ENCODE measurements at places on chromosomes 16 and 17. TPM values are rescaled to one million over a fixed set of nuclear protein-coding genes. Genes with fewer than 3 reads are reported as not detected.

SKAP1 gene
- 0.51 TPM for total RNA-seq

CEP112 gene
- 64.3 TPM for total RNA-seq

MSL1 gene
- 88.4 TPM for total RNA-seq

LDHD gene
- total RNA-seq, result 4.4 TPM

ICAM2 gene
- 20.6 TPM for total RNA-seq

DBNDD1 gene
- not detected for total RNA-seq

NOG gene
- 2.6 TPM for total RNA-seq

TSPOAP1 gene
- 24.5 TPM for total RNA-seq

NAE1 gene
- total RNA-seq, result 32.6 TPM

CENPT gene
- total RNA-seq, result 29.4 TPM

CRHR1 gene
- 24.7 TPM for total RNA-seq

SPNS3 gene
- total RNA-seq, result not detected

GLP2R gene
- total RNA-seq, result under 0.01 TPM

ZNF287 gene
- 29.5 TPM for total RNA-seq

DNA sequence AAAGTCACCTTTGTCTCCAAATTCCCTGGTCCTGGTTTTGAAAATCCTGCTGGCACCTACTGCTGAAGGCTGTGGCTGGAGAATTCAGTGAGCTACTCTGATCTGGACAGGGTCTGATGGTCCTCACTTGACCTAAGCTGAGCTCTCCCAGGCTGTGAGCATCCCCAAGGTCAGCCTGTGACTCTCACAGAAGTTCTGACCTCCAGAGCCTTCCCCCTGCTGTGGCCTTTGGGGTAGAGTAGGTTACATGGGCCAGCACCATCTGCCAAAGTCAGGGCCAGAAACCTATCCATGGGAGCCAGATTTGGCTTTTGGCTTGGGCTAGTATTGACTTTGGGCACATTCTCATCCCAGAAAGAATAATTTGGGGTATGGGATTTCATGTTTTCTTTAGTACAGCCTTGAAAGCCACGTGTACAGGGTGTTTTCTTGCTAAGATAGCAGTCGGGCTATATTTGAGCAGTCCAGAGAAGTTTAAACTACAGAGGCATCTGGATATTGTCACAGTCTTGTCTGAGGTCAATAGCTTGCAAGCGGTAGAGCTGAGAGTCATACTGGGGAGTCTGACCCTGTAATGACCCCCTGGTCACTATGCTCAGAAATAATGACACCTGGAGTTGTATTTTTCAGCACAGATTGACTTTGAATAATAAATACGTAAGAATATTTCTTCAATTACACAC lies 6.2 kb upstream of the AGRP start:
- DNase-seq, result no peak

DNA sequence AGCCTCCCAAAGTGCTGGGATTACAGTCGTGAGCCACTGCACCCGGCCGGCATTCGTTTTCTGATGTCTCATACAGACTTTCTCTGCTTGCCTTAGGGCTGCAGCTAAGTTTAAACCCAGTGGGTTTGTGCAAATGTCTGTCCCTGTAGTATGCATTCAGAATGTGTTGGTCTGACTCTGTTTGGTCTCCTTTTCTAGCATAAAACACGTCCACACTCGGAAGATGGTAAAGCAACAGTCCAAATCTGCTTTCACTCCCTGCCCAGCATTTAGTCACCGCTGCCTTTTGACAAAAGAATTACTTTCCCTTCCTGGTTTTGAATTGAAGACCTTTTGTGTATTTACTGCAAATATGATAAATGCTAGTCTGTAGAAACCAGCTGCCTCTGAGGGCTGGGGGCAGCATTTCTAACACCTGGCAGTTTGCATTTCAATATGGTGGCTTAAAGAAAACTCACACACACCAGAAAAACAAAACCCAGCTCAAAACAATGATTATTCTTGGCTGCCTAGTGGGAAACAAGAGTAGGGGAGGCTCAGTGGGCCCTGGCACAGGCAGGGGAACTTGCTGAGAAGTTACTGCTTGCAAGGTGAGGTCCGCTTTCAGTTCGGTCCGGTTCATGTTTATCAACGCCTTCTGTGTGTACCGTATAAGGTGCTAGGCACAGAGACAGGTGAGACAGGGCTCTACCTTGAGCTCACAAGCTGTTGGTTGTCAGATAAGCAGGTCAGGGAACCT lies 56.9 kb downstream of the MSI2 start:
- DNase-seq, result no peak

DNA sequence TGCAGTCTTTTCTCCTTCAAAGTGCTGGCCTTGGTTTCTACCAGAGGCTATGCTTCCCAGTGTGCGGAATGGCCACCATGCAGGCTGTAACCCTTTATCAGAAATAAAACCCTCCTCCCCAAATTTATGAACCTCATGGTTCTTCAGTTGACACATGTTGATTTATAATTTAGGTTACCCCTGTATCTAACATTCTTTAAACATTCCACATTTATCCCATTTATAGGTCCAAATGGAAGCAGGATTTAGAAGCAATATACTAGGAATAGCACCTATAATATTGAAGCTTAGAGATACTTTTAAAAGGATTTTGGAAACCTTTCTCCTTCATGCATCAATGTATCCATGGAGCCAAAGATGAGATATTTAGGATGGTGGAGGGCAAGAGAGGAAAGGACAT lies 438.8 kb upstream of the C16orf82 start:
- DNase-seq, result no peak

- DNase-seq, result no peak
These were observed 300.6 kb downstream of the SOX9 start for GRCh38 chr17:72421128-72422092.

DNA sequence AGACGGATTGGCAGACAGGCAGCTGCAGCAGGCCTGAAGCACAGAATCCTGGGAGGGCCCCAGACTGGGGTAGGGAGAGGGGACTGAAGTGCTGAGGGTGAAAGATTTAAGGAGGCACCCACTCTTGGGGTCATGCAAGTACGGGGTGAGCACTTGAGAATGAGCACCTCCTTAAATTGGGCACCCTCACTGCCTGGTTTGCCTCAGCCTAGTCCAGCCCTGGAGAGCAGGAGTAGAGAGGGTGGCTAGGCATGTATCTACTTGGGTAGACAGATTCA lies 154.1 kb upstream of the CDC42EP4 start:
- no peak for DNase-seq

DNA sequence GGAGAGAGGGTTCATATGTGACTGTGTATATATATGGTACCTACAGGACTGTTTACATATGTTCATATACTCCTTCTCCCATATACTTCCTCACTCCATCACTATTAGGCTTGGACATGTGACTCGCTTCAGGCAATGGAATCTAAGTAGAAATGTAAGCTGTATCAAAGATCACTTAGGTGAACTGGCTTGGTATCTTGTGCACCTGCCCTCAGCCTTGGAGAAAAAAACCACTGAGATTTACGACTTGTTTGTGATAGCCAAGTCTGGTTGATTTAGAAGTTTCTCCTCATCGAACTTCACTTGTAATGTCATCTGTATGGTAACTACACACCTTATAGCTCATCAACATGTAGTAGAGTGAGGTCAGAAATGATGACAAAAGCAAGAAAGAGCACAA lies 59.9 kb downstream of the FBXL20 start:
- DNase-seq, result no peak

GRCh38 chr16:86389566-86390328 lies 120.6 kb upstream of the FOXF1 start:
- no peak for DNase-seq

GRCh38 chr16:70523743-70524398 lies at the start of gene SF3B3:
TSS of gene SF3B3 (plus strand) at chr16:70523816. CDS start at chr16:70526657, 2,841 bp downstream.
- peak; percentile 64 for DNase-seq

- no peak for DNase-seq
These were observed 6.6 kb downstream of the COX6A2 start for GRCh38 chr16:31421587-31421986.

- no peak for DNase-seq
These were observed 17.6 kb upstream of the SBK1 start for GRCh38 chr16:28274676-28275075.

DNA sequence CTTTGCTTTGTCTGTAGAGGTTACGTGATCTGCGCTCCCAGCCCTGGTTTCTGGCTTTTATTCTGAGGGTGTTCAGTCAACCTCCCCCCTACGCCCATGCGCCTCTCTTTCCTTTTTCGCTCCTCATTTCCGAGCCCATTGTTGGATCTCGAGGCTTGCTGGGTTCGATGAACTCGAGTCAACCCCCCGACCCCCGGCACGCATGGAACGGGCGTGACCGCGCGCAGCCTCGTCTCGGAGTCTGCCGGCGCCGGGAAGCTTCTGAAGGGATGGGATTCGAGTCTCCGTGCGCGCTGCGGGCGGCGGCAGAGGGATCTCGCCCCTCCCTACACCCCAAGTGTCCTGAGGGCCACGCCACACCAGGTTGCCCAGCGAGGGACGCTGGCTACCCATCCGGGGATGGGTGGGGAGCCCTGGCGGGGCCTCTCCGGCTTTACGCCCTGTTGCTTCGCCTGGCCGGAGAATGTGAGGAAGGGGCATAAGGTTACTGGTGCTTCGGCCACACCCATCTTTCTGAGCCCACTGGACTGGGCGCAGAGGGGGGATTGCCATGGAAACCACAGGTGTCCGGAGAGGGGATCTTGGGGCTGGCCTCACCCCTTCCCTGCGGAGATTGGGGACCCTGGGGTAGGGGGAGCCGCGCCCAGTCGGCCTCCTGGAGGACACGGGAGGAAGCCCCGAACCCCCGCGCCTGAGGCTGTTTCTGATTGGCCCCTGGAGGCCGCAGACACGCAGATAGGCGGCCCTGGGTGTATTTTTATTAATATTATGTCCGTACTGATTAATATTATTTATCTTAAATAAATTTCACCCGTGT lies 1.8 kb downstream of the MAPT start:
- DNase-seq, result no peak

GRCh38 chr17:8500609-8501008 lies 64.9 kb downstream of the NDEL1 start:
- DNase-seq, result no peak

GRCh38 chr16:2528161-2529060 lies 2.8 kb downstream of the CEMP1 start:
- DNase-seq, result no peak

DNA sequence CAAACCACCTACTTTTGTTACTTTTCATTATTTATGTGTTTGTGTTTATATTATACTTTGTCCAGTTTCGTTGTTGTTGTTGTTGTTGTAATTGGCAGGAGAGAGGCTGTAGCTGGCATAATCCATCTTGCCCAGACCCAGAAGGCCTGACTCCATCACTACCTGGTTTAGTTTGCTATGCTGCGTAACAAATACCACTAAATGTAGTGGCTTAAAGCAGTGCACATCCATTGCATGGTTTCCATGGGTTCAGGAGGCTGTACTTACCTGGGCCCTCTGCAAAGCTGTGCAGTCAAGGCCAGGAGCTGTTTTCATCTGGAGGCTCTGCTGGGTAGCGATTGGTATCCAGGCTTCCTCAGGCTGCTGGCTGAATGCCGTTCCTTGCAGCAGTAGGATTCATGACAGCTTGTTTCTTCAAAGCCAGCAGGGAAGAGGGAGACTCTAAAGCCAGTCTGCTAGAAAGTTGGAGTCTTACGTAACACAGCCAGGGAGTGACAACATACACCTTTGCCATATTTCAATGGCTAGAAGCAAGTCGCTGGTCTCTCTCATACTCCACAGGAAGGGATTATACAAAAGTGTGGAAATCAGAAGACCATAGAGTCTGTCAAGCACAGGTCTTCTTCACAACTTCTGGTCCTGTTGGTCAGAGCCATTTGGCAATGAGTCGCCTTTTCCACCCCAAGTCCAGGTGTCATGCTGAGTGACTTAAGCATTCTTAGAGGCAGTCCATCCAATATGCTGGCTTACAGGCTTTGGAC lies 41.1 kb downstream of the TNRC6C start:
- no peak for DNase-seq

DNA sequence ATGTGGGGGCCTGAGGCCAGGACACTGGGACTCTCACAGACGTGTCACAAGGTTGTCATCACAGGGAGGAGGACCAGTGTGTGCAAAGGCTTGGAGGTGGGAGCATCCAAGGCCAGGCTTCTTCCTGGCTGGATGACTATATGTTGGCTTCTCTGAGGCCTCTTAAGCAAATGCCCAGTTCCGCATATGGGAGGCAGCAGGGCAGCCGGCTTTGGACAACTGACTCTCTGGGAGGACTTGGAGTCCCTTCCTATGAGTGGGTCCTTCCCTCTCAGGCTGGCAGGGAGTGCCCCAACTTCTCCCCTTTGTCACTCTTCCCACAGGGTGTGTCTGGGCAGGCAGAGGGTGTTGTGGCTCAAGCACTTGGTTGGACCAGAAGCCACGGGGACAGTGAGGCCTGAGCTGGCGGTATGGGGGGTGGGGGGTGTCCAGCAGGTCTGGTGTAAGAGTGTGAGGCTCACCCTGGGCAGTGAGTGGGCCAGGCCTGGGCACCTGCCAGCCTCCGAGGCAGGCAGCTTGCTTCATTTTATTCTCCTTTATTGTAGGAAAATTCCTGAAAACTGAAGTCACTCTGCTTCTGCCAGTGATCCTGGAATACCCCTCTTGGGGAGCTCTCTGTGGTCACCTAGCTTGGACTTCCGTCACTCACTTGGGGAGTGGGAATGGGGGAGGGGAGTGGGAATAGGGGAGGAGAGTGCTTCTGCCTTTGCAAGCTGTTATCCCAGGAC lies 14.9 kb downstream of the ADGRG1 start:
- DNase-seq, result no peak

GRCh38 chr16:51845586-51846305 lies 694.7 kb upstream of the SALL1 start:
- no peak for DNase-seq

- DNase-seq, result no peak
These were observed 543 bp downstream of the TMUB2 start for GRCh38 chr17:44187131-44187899.

Data from uterus (tissue), 4 donors.